ENCODE measurements at places on chromosomes 7 and 10. TPM values are rescaled to one million over a fixed set of nuclear protein-coding genes. Genes with fewer than 3 reads are reported as not detected.

SFXN3 gene
- 6.0 TPM for polyA plus RNA-seq

FAM25C gene
- not detected for polyA plus RNA-seq

MORN4 gene
- 47.9 TPM for polyA plus RNA-seq

ABCC2 gene
- polyA plus RNA-seq = 0.31 TPM
